ENCODE measurements at places on chromosomes 16 and 17. TPM values are rescaled to one million over a fixed set of nuclear protein-coding genes. Genes with fewer than 3 reads are reported as not detected.

ACD gene
- 7.2 TPM for polyA plus RNA-seq

FBXL16 gene
- polyA plus RNA-seq, result 3.4 TPM

TBC1D3H gene
- not detected for polyA plus RNA-seq

C17orf50 gene
- polyA plus RNA-seq, result not detected

C1QL1 gene
- not detected for polyA plus RNA-seq

ERN2 gene
- polyA plus RNA-seq, result 5.6 TPM

ITGAL gene
- polyA plus RNA-seq, result 4.1 TPM

FOXN1 gene
- polyA plus RNA-seq, result not detected

LDHD gene
- polyA plus RNA-seq, result 8.7 TPM

KCTD19 gene
- polyA plus RNA-seq, result not detected

TSPOAP1 gene
- polyA plus RNA-seq, result 2.2 TPM

PIK3R5 gene
- polyA plus RNA-seq, result 1.3 TPM

TNP2 gene
- not detected for polyA plus RNA-seq

EPOP gene
- 0.40 TPM for polyA plus RNA-seq
